ENCODE measurements at places on chromosomes 16 and 17.

DNA sequence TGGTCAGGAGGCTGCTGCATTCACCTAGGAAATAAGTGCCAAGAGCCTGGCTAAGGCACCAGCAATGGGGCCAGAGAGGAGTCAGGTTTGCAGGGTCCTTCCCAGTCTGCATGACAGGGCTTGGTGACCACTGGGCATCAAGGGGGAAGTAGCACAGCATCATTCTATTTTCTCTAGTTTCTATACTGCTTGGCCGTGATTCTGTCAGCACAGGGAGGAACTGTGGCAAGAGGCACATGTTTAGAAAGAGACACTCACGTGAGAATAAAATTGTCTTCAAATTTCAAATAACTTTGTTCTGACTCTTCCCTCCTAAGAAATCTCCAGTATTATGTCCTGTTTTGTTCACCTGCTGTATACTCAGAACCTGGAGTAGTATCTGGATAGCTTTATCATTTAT lies 37.8 kb downstream of the ERN1 start:
- no peak for DNase-seq

DNA sequence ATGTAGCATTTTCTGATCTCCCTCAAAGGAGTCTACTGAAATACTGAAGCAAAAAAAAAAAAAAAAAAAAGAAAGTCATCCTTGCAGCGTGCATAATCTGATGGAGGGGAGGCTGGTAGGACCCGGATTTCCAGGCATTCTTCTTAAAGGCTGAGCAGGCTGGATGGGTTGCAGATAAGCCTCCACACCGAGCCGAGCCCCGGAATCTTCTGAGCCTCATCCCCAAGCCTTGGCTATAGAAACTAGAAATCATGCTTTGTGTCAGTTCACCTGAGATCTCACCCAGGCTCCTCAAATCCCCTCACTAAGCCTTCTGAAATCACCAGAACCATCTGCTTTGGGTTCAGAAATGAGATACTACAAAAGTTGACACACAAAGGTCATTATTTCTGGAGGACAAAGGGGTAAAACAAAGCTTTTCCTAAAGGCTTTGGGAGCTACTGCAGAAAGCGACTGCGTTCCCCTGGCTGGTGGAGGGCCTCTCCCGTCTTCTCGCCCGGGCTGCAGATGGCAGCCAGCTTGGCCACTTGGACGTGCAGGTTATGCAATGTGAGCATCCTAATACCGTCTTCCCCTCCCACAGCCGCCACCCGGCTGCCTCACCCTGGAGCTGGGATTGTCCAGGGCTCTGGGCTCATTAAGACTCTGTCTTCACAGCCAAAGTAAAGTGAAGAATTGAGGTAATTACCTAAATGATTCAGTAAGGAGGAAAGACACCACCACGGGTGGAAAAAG lies 4.7 kb upstream of the CACNG4 start:
- no peak for DNase-seq

- DNase-seq: no peak
Measured at GRCh38 chr16:3577302-3577752, at the start of gene NLRC3. NLRC3 (minus strand) TSS chr16:3577403; CDS start chr16:3565036, 12,367 bp downstream.

- DNase-seq: no peak
Measured at GRCh38 chr16:78485917-78486257, 386.4 kb downstream of the WWOX start.

GRCh38 chr17:976312-976711 lies 3.3 kb downstream of the NXN start:
- no peak for DNase-seq

DNA sequence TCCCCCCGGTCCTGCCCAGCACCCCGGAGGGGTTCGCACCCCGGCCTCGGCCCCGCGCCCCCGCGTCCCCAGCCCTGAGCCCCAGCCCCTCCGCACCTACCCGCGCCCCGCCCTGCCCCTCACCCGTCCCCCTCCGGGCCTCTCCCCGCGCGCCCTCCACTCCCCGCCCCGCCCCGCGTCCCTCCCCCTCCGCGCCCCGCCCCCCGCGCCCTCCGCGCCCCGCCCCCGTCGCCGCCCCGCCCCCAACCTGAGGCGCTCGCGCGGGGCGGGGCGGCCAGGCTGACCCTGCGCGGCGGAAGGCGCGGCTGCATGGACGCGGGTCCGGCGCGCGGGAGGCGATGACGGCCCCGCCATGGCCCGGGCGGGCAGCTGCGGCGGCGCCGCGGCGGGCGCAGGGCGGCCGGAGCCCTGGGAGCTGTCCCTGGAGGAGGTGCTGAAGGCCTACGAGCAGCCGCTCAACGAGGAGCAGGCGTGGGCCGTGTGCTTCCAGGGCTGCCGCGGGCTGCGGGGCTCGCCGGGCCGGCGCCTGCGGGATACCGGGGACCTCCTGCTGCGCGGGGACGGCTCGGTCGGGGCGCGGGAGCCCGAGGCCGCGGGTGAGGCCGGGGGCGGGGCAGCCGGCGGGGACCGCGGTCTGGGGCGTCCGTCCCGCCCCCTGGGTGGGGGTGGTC lies at the start of gene SPIRE2:
Gene SPIRE2, plus strand, starts transcription at position 277 of the 671 bp plus-strand sequence. Its CDS starts 76 bp downstream, at position 353.
- DNase-seq: peak; percentile 88

DNA sequence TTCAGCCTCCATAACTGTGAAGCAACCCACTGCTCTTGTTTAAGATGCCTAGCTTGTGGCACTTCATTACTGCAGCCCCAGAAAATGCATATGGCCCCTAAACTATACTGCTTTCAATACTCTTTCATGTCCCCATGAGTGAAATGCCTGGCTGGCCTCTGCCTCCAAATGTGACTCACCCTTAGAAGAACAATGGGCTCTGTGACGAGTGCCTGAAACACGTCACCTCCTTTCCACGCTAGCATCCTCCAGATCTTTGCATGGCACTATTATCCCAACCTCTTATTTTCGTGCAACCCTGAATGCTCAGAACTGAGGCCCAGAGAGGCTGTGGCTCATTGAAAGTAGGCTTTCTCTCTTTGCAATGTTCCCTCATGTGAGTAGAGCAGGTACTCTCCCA lies 233.1 kb downstream of the CBLN1 start:
- DNase-seq: no peak

- DNase-seq: no peak
Measured at GRCh38 chr16:57308041-57308440, 23.6 kb upstream of the PLLP start.

GRCh38 chr17:41794540-41794975 lies 8.0 kb upstream of the JUP start:
- DNase-seq: no peak

DNA sequence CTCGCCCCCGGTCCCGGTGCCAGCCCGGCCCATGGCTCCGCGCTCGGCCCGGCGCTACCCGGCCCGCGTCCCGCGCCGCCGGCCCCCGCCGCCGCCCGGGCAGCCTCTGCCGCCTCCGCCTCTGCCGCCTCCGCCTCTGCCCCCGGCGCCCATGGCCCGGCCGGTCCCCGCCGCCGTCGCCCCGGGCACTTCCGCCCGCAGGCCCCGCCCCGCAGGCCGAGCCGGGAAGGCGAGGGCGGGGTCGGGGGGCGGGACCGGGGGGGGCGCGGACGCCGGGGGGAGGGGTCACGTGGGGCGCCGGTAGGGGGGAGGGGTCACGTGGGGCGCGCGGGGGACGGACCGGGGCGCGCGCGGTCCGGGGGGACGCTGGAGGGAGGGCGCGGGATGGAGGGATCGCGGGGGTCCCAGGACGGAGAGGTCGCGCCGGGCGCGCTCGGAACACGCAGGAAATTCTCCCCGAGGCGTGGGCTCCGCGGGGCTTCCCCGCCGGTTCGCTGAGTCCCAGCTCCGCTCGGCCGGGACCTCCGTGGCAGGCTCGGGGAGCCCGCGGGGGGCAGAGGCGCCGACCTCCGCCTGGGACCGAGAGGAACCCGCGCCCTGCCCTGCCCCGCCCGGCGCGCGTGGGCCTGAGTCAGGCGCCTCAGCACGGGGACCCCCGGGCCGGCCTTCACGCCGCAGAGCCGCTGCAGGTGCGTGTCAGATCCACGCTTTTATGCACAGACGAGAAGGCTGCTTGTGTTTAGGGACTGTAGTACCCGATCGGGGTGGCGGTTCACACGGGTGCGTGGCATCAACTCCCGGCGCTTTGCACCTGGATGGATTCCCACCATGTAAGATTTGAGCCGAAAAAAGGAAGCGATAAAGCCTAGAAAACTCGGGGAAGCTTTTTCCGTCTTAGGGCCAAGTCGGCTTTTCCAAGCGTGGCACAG lies at the start of gene PGAP6:
Gene PGAP6, minus strand, starts transcription at position 190 of the 929 bp plus-strand sequence. Its CDS starts 157 bp downstream, at position 33.
- no peak for DNase-seq

GRCh38 chr17:78628547-78629435 lies 51.6 kb upstream of the DNAH17 start:
- DNase-seq: no peak

DNA sequence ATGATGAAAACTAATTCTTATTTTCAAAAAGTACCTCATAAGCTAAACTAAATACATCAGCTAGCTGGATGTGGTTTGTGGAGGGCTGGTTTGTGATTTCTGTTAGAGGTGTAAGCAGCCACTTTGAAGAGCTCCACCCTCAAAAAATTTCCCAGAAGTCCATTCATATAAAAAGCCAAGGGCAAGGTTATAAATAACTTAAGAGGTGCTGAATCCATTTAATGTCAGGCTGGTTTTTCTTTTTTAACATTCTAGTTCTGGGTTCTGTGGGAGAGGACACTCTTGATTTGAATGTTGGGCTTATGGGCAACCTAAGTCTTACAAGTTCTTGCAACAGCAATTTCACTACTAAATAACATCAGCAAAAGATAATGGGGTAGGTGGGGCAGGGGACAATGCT lies 3.4 kb upstream of the WIPI1 start:
- no peak for DNase-seq

DNA sequence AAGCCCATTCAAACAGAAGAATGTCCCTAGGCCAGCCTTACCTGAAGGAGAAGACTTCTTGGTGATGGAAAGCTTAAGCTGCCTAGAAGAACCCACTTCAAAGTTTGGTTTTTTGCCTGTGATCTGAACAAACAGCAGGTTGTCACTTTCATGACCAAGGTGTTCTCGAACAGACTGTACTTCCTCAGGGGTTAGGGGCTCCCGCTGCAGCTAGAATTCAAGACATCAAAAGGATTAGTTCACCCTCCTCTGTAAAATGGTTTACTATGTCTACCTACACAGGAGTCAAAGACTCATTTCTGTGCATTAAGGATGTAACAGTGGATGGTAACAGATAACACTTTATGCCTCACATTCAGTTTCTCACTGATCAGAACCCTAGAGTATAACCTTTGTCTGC lies 13.2 kb downstream of the CIAPIN1 start:
- no peak for DNase-seq

DNA sequence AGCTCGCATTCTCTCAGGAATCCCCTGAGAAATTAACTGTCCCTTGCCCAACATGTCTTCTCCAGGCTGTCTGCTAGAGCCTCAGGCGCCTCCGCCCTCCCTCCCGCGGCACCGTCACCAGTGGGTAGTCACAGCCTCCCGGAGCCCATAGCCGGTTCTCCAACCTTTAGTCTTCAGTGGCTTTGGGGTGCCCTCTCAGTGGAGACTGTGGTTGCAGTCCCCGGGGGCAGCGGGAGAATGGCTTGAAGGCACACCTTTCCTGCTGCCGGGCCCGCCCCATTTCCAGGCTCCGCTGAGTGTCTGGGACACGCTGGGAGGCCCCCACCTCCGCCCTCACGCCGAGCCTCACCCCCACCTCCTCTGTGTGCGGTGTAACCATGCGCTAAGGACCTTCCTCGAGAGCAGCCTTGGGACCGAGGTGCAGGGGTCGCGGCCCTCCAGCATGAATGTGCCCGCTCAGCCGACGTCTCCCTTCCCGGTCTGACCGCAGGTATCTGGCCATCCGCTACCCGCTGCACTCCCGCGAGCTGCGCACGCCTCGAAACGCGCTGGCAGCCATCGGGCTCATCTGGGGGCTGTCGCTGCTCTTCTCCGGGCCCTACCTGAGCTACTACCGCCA lies 1.7 kb downstream of the GALR2 start:
- DNase-seq: no peak

- no peak for DNase-seq
Measured at GRCh38 chr17:65697661-65698060, 136.2 kb upstream of the AXIN2 start.

DNA sequence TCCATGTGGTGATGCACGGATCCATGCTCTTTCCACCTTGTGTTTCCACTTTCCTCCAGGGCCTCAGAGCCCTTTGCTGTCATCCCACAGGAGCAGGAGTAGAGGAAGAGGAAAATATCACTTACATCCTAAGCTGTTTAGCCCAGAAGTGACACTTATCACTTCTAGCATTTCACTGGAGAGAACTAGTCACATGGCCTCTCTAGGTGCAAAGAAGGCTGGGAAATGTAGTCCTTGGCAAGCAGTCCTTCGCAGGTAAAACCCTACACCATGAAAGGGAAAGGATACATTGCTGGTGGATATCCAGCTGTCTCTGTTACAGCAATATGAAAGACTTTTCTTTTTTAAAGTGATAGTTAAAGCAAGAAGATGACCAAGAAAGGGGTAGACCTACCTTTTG lies 185.9 kb downstream of the RGS9 start:
- DNase-seq: no peak

- no peak for DNase-seq
Measured at GRCh38 chr17:64223931-64224629, 39.0 kb downstream of the TEX2 start.

DNA sequence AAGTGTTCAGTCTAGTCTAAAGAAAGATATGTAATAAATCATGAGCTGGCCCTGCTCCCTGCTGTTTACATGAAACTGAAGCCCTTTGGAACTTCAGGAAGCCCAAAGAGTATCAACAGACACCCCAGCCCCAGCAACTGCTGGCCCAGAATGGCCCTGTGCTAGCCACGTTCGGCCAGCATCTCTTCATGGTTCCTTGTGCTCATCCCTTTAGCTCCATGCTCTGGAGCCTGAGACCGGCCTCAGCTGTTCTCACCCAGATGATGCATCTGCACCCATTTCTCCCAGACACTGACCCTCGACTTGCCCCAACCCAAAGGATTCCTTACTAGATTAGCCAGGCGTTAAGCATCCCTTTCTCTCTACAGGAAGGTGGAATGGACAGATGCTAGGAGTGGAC lies 207.3 kb downstream of the HS3ST3B1 start:
- DNase-seq: no peak

DNA sequence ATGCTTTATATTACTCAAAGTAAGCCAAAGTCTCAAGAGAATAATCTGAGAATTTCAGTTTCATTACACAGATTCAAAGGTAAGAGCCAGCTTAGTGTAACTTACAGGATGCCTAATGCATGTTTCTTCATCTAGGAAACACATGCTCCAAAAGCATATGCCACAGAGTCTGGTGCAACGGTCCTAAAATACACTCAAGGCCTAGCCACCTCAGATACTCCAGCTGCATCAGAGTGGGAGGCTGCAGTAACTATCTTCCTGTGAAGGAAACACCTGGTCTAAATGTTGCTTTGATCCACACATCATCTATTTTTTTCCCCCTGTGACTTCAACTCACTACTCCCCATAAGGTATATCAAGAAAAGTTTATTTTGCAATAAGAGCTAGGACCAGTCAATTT lies 51.6 kb upstream of the CORO6 start:
- no peak for DNase-seq

DNA sequence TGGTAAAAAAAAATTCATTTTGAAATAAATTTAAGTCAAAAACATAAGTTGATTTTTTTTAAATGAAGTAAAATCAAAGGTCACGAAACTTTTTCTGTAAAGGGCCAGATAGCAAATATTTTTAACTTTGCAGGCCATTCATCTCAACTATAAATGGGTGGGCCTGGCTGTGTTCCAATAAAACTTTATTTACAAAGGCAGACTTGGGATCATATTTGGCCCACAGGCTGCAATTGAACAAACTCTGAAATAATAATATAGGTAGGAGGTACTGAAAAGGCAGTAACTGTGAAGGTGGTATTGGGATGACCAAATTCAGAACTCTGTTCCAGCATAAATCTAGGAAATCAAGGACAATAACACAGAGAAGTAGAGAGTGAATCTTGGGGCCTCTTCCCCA lies 12.2 kb upstream of the EMP2 start:
- no peak for DNase-seq

GRCh38 chr17:32995416-32996045 lies 3.9 kb downstream of the SPACA3 start:
- no peak for DNase-seq

GRCh38 chr16:25033852-25034251 lies 18.7 kb upstream of the ARHGAP17 start:
- no peak for DNase-seq

All from renal pelvis (tissue), 12 donors.